Activated CD4-positive, CD25-positive, alpha-beta regulatory T cell treated with anti-CD3 and anti-CD28 coated beads, Interleukin-2, amount 50 U/mL, for 16 hours (primary cell): ENCODE measurements at places on chromosomes 3 and 15.

GRCh38 chr3:172449466-172450149, 1.4 kb upstream of the GHSR start:
- DNase-seq, result no peak

- DNase-seq, result no peak
Measured at GRCh38 chr3:176967522-176967921, 229.8 kb downstream of the TBL1XR1 start.

DNA sequence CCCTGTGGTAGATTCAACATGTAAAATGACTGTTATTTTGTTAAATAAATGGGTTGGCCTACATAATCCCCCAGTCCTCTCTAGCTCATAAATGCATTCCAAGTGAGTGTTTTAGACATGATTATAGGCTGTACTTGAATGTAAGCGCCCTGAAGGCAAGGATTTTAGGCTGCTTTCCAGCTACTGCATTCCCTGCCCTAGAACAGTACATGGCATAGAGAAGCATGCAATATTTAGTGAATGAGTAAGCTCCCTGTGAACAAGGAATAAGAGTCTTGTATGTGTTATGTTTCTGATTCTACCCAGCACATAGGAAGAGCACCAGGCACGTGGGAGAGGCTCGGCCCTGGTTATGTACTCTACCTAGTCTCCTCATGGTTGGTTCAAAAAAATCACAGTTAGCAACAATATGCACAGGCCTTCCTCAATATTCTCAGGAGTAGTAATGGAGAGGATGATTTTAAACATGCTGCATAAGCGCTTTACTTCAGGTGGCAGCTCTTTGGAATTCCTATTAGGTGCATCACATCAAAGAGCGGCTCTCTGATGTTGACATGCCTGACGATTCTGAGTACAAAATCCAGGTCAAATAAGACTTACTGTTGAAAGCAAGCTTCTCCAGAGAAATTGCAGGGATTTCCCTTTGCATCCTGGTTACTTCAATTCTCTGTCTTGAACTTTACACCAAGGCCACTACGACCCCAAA, 456.6 kb downstream of the MAGI1 start:
- DNase-seq, result no peak

GRCh38 chr15:59420986-59421618, 16.9 kb upstream of the FAM81A start:
- DNase-seq, result no peak

GRCh38 chr3:153768561-153769469, 352.4 kb upstream of the ARHGEF26 start:
- peak; percentile 18 for DNase-seq

- no peak for DNase-seq
Measured at GRCh38 chr3:27094721-27095120, 274.5 kb downstream of the NEK10 start.
